ENCODE measurements at places on chromosomes 1 and 21.
A peak's percentile ranks its signal among the peaks of the same experiment; 100 is the strongest.

DNA sequence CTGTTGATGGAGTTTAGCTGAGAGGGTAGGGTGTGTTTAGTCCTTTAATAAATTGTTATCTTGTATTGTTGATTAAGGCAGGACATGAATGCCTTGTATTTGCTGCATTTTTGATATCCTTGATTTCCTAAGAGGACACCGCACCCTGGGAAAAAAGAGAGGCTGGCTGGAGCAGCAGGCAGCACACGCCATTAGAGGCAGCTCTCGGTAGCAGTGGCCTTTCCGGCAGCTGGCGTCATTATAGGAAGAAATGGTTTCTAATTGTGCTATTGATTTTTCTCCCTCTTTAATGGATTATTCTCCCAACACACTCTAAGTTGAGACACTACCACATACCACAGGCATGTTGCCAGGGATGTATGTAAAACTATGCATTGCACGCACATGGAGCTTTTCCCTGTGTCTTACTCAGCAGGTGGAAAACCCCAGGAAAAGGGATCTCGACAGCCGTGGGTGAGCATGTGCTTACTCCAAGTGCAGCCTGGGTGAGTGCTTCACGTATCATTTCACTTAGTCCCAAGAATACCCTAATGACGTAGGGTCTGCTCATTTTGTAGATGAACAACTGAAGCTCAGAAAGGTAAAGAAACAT is 440.4 kb upstream of the RUNX1 start:
- no peaks in the 10 kb centered on the region for H3K36me3 ChIP-seq
- H3K27me3 ChIP-seq = no peaks in the 10 kb centered on the region
- DNase-seq = no peak

- no peaks in the 10 kb centered on the region for H3K36me3 ChIP-seq
- H3K4me3 ChIP-seq = no peak overlapping the region
- H3K4me1 ChIP-seq = no peaks in the 10 kb centered on the region
- no peak overlapping the region for H3K27ac ChIP-seq
- H3K27me3 ChIP-seq = no peaks in the 10 kb centered on the region
- no peak for DNase-seq
These were observed 145.7 kb downstream of the CASZ1 start for GRCh38 chr1:10650556-10651388.

DNA sequence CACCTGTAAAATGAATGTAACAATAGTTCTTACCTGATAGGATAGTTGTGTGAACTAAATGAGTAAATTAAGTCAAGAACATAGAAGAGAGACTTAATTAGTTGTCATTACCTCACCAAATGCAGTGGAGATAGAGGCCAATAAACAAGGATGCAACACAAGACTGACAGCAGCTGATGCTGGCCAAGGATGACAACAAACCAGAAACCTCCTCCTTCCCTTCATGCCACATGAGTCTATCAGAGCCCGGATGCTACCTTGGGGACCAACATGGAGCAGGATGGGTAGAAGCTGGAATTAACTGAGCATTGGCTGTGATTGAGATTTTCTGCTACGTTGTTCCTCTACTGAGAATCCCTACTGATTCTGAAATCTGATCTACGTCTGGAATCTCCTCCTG is 30.3 kb upstream of the USP1 start:
- no peaks in the 10 kb centered on the region for H3K36me3 ChIP-seq
- H3K4me3 ChIP-seq = no peak overlapping the region
- no peak overlapping the region for H3K27ac ChIP-seq
- peak; percentile 58 for DNase-seq
- no peaks in the 10 kb centered on the region for H3K27me3 ChIP-seq

- H3K27ac ChIP-seq = peak overlapping the region; percentile 64
- peaks cover 28% of the 10 kb centered on the region for H3K4me1 ChIP-seq
- H3K4me3 ChIP-seq = no peak overlapping the region
- H3K36me3 ChIP-seq = no peaks in the 10 kb centered on the region
- DNase-seq = peak; percentile 42
These were observed 178.9 kb upstream of the CAMK1G start for GRCh38 chr1:209404577-209404976.

GRCh38 chr1:43962324-43962723 is 7.5 kb upstream of the DPH2 start:
- H3K27ac ChIP-seq = no peak overlapping the region
- no peak for DNase-seq
- H3K36me3 ChIP-seq = 0 out of 2 replicates have a peak, but pooled peaks cover 2% of the 10 kb centered on the region
- H3K27me3 ChIP-seq = no peaks in the 10 kb centered on the region

- peak overlapping the region; percentile 92 for H3K27ac ChIP-seq
- no peaks in the 10 kb centered on the region for H3K27me3 ChIP-seq
- DNase-seq = no peak
- peaks cover 3% of the 10 kb centered on the region for H3K4me1 ChIP-seq
- peak overlapping the region; percentile 88 for H3K4me3 ChIP-seq
These were observed 382 bp downstream of the GPBP1L1 start for GRCh38 chr1:45686015-45686287.

DNA sequence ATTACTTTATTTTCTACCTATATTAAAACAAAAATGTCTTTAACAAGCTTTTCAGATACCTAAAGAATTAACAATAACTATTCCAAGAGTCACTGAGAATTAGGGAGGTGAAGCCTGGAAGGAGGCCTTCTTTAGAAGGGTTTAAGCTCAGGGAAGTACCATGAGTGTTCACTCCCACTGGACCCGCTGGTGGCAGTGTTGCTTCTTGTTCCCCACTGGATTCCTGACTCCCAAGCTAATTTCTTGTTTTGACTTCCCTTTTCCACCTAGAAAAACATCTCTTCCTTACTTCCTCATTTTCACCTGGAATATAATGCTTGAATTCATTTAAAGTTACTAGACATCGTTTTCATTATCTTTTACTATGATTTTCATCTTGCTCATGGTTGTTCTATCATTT is 264.2 kb downstream of the HMCN1 start:
- DNase-seq = no peak
- H3K36me3 ChIP-seq = peaks cover 10% of the 10 kb centered on the region
- no peak overlapping the region for H3K27ac ChIP-seq
- no peaks in the 10 kb centered on the region for H3K4me1 ChIP-seq

GRCh38 chr1:26999440-26999987 is 6.0 kb downstream of the TRNP1 start:
- no peaks in the 10 kb centered on the region for H3K36me3 ChIP-seq
- H3K4me1 ChIP-seq = peaks cover 19% of the 10 kb centered on the region
- no peak overlapping the region for H3K27ac ChIP-seq
- DNase-seq = peak; percentile 46

DNA sequence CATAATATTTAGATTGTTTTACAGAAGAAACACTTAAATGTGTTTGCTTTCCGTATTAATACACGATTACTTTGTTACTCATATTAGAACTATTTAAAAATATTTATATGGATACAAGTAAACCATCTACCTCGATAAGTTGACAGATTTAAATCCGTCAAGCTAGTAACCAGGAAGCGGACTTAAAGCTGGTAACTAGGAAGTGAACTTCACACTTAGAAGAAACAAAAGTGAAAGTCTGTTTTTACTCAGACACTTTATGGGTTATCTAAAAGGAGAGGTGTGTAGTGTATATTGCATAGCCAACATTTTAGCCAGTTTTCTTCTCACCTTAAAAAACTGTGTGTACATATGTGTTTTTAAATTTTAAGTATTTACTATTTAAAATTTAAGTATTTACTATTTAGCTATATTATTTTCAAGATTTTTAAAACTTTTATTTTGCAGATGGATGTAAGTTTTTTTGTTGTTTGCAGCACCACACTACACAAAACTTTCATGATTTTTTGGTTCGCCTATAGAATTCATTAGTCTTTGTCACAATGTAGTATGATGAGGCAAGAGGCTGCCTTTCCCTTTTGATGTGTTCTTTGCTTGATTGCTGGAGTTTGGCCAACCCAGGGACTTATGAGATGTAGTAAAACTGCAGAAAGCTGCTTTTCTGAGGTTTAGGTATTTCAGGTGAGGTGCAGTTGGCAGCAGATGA is 2.7 kb downstream of the USP25 start:
- peaks cover 9% of the 10 kb centered on the region for H3K4me1 ChIP-seq
- no peaks in the 10 kb centered on the region for H3K27me3 ChIP-seq
- H3K4me3 ChIP-seq = peak overlapping the region; percentile 97
- peaks cover 3% of the 10 kb centered on the region for H3K36me3 ChIP-seq
- peak; percentile 30 for DNase-seq
